ENCODE measurements at places on chromosomes 7 and 10.

- no peak for DNase-seq
Measured at GRCh38 chr10:48400850-48401220, 94.4 kb downstream of the MAPK8 start.

GRCh38 chr10:12720217-12720981 is 281.1 kb downstream of the CCDC3 start:
- DNase-seq, result peak; percentile 60

GRCh38 chr7:120273476-120273975 is 551 bp downstream of the KCND2 start:
- DNase-seq, result no peak

GRCh38 chr7:22549667-22550513 is 49.9 kb upstream of the STEAP1B start:
- DNase-seq, result no peak

DNA sequence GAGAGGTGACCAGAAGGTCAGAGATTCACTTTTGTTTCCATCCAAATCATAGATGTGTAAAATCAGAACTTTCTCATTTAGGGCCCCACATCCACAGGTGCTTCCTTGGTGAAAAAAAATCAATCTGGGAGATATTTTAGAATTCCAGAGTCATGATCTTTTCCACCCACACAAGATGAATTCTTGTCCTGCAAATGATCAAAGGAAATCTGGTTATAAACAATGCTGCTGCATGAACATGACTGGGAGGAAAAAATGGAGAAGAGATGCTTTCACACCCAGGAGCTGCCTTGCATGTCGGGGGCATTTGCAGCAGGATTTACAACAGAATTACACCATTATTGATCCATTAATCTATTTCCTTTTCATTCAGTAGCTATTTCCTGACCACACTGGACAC is 106.5 kb upstream of the TMEM72 start:
- no peak for DNase-seq

GRCh38 chr7:158246272-158246959 is 341.2 kb downstream of the PTPRN2 start:
- no peak for DNase-seq

GRCh38 chr7:141421306-141421705 is 129.9 kb upstream of the AGK start:
- no peak for DNase-seq
